ENCODE measurements at places on chromosomes 5 and 9. TPM values are rescaled to one million over a fixed set of nuclear protein-coding genes. Genes with fewer than 3 reads are reported as not detected.

SOX30 gene
- 0.09 TPM for total RNA-seq

ACTBL2 gene
- 0.13 TPM for total RNA-seq

TERT gene
- 0.91 TPM for total RNA-seq

OLFML2A gene
- 12.2 TPM for total RNA-seq

DNA sequence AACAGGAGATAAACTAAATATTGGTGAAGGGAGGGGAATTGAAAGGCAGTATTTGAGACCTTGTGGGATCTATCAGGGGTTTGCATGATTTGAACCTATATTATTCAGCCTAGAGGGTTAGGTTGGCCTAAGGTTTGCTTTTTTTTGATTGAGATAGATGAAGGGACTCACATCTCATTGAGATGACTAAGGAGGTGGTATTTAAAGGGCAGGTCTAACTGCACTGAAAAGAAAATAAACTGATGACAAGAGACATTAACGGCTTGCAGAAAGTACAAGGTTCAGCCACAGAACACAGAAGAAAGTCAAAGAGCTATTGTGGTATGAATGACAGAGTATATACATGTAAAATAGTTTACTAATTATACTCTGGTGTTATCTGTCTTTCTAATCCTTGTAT, 412.7 kb downstream of the CDH10 start:
- no peak for DNase-seq

DNA sequence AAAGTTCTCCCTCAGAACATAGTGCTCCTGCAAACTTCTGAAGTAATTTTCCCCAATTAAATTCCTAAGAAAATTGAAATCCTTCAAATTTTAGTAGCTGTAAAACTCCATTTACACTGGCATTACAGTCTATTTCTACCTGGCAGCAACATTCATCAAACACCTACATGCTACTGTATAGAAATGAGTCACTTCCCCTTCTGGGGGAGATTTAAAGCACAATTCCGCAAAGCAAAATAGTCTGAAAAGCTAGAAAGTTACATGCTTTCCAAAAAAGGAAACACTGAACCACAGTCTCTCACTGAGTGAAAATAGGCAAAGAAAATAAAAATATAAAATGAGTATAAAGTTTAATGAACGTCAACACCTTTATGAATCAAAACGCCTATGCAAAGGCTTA, 43.3 kb downstream of the MCTP1 start:
- DNase-seq: no peak

- no peak for DNase-seq
These were observed 318.3 kb upstream of the ITGA1 start for GRCh38 chr5:52469420-52469819.

NR2F1 gene
- 49.5 TPM for total RNA-seq

GRCh38 chr9:8680157-8680556, 880.6 kb upstream of the DMAC1 start:
- DNase-seq: no peak

CYLC2 gene
- not detected for total RNA-seq

Data from kidney (tissue), 22 donors.